ENCODE measurements at places on chromosomes 4 and X.
A peak's percentile ranks its signal among the peaks of the same experiment; 100 is the strongest.

GRCh38 chrX:113906168-113906567, 677.7 kb upstream of the HTR2C start:
- peak; percentile 0 for DNase-seq

DNA sequence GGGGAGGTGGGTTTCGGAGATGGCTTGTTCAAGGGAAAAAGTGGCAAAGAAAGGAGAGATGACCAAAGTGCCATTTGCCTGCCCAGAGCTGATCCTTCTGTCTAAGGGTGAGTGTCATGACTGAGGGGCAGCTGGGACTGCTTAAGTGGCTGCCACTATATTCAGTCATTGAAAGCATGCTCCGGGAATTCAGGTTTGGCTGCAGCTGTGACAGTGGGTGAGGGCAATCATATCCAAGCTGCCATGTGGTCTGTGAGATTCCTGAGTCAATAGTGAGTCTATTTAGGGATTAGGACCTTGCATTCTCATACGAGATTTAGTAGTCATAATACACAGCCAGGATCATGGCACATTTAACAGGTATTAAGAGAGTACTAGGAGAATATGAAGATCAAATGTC, 138.8 kb upstream of the BANK1 start:
- DNase-seq: no peak

- no peak for DNase-seq
Observed at GRCh38 chr4:126752126-126752525, 880.6 kb upstream of the INTU start.

- DNase-seq: no peak
Observed at GRCh38 chr4:76233529-76233928, 18.0 kb upstream of the FAM47E start.

DNA sequence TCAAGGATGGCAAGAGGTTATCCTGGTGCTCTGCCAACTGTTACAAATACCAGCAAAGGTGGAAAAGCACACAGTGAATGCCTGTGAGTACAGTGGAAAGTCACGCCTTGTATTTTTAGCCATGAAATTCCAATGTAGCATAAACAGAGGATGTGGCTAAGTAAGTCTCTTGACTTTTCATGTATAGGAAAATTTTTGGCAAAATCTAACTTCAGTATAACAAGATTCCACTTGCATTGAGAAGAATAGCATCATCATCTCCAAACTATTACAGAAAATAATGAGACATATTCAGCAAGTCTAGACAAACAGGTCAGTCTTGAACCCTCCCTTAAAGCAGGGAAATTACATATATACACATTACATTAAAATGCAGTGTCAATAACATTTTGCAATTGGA, 7.9 kb downstream of the SLC10A6 start:
- peak; percentile 40 for DNase-seq

GRCh38 chr4:169070895-169071218, 60.8 kb upstream of the CBR4 start:
- no peak for DNase-seq

- DNase-seq: no peak
Observed at GRCh38 chr4:76968937-76969336, 19.4 kb downstream of the SEPTIN11 start.

- DNase-seq: peak; percentile 46
Observed at GRCh38 chrX:154401045-154401799, 3.0 kb downstream of the RPL10 start.

DNA sequence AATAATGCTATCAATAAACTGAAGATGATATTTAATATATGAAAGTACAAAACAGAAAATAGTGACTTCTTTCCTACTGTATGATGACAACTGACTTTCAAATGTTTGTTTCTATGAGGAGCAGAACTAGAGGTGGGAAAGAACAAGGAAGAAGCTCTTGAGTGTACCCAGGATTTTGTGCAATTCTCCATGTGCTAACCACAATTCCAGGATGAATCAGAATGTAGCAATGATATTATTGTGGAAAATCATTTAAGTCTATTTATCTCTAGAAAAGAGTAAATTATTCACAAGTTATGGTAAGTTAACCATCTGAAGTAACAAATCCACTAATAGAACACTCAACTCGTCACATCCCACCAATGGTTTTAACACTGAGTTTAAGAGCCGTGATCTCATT, 324.1 kb upstream of the EMCN start:
- DNase-seq: no peak

DNA sequence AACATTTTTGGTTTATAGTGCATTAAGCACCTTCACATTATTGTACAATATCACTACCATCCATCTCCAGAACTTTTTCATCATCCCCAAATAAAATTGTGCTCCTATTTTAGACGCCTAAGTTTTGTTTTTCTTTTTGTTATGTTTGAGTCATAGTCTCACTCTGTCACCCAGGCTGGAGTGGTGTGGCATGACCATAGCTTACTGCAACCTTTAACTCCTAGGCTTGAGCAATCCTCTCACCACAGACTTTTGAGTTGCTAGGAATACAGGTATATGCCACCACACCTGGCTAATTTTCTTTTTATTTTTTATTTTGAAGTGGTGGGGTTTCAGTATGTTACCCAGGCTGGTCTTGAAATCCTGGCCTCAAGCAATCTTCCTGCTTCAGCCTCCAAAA, 33.9 kb downstream of the PRSS12 start:
- DNase-seq: no peak

- peak; percentile 82 for DNase-seq
Observed at GRCh38 chr4:129583868-129584267, 487.9 kb downstream of the C4orf33 start.

DNA sequence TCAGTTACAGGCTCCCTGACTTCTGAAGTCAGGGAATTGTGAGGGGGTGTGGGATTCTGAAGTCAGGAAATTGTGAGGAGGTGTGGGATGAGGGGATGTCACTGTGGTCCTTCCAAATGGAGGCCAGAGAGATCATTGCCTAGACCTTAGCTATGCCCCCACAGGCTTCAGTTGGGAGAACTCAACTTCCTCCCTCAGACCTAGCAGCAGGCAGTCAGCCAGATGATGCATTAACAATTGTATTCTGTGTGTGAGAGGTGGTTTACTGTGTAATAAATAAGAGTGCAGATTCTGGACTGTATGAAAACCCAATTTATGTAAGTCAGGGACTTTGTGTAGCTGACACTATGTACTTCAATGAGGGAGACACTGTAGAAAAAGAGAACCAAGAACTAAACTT, 65.7 kb downstream of the FREM3 start:
- DNase-seq: no peak

- DNase-seq: no peak
Observed at GRCh38 chr4:104868533-104868932, 278.1 kb upstream of the TET2 start.

DNA sequence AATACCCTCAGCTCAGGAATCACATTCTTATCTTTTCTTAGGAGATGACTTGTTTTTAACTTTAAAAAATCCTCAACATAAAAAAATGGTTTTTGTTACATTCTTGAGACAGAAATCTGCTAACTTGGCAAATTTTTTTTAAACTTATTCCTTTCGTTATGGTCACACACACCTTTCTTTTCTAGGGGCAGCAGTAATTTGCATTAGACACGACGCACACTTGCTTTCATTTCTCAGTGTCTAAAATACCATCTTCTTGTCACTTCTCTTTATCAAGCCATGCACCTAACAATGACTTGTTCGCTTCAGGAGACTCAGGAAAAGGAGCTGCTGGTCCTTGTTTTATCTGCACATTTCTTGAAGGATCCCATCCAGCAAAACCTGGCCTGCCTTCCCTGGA, 112.6 kb upstream of the TBL1X start:
- DNase-seq: no peak

- no peak for DNase-seq
Observed at GRCh38 chr4:138409670-138410069, 167.5 kb upstream of the SLC7A11 start.

- no peak for DNase-seq
Observed at GRCh38 chr4:14434483-14434882, 567.8 kb upstream of the CPEB2 start.

DNA sequence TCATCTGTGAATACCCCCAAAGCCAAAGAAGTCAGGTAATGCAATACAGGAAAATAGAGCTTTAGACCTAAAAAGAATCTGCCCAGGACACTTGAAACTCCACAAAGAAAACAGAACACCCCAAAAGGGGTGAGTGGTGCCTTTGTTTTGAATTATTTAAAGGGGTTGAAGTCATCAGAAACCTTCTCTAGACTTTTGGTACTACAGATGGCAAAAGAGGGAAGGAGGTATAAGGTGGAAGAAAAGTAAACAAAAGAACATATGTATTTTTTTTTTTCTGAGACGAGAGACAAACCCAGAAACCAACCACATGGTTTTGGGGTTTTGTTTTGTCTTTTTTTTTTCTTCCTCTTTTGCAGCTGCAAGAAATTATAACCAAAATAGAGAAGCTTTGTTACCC, 1477.8 kb downstream of the C4orf33 start:
- no peak for DNase-seq

DNA sequence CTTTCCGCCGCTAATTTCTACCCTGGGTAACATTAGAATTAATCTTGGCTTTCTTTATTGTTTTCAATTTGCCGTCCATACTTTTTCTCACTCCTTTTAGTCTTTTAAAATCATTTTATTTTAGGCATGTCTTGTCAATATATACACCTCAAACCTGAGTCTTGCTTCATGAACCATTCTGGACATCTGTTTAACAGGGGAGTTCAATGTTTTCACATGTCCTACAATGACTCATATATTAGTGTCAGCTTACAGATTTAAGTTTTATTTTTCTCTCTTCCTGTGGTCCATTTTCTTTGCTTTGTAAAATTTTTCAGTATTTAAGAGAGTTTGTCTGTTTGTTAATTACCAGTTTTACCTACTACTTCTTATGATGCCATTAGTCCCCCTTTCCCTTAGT, 89.5 kb downstream of the LCORL start:
- DNase-seq: no peak

GRCh38 chrX:13377550-13377934, 57.7 kb upstream of the ATXN3L start:
- peak; percentile 96 for DNase-seq

- DNase-seq: peak; percentile 53
Observed at GRCh38 chrX:19893727-19894126, 6.3 kb upstream of the SH3KBP1 start.

DNA sequence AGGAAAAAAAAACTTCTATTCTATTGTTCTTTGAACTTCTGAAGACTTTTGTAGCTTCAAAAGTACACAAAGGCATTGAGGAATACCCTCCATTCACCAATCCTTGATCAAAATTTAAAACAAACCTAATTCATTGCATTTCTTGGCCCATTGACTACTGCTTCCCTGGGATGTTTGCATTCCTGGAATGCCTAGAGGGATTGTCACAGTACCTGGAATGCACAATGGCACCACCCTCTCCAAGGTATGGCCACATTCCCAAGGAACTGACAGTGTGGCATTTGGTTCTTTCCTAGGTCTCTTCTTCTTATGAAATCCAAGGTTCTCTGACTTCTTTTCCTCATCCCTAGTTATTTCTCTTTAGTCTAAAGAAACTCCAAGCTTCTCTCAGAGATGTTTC, 600.7 kb downstream of the CCSER1 start:
- DNase-seq: peak; percentile 10

DNA sequence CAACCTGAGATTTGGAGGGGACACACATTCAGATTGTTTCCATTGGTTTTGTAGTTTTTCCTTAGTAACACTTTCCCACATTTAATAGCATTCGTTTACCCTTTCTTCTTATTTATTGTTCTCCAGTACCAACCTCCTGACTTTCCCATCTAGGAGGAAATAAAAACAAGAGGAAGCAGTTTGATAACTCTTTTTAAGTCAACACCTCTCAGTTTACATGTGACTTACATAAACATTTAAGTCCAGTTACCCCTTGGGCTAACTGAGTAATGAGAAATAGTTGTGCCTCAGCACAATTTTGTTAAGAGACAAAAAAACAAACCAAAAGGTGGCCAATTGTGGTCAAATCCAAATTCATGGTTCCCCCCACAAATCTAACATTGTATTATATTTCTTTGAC, 34.8 kb downstream of the PHOX2B start:
- DNase-seq: no peak

GRCh38 chr4:110361921-110362320, 114.0 kb upstream of the ENPEP start:
- DNase-seq: peak; percentile 89

DNA sequence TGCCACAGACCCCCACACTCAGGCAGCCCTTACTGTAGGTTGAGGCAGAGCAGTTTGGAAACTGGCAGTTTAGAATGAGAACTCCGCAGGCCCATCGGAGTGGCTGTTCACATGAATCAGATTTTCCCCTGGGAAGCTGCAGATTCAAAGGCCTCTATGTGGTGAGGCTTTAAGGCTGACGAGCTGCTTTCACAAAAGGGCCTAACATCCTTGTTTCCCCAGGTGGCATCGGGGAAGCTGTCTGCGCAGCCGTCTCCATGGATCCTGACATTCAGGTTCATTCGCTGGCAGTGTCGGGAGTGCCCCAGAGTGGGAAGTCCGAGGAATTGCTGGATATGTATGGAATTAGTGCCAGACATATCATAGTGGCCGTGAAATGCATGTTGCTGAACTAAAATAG, 33.7 kb downstream of the TKTL1 start:
- no peak for DNase-seq

DNA sequence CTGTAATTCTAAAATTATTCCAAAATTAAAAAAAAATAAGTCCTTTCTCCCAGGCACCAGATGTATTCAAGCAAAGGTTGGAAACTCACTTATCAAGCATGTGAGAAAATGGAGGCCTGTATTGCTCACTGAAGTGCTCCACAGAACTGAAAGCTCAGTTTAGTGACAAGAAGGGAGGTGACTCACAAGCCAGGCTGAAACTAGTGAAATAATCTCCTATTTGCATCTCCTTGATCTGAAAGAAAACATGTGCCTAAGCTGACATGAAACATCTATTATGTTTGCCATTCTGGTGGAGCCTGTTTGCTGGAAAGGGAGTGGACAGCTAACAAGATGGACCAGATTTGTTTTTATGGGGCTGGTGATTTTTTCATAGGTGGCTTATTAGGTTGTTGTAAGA, 54.0 kb upstream of the AMELX start:
- DNase-seq: peak; percentile 56

GRCh38 chr4:67928546-67928945, 34.7 kb downstream of the TMPRSS11A start:
- DNase-seq: peak; percentile 4

DNA sequence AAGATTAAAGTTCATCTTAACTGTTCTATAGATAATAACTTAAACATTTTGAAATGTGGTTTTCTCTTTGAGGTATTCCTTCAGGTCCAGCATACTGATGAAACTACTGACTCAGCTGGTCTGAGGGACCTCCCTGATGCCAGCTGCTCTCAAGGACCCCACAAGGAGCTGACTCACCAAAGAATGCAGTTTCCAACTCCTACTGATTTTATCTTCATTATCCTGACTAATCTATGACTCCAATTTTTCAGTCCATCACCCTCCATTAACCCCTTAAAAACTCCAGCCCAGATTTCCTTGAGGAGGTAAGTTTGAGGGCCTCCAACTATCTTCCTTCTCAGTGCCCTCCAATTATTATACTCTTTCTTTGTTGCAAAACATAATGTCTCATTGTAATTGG, 1.4 kb upstream of the UGT2B4 start:
- peak; percentile 92 for DNase-seq

DNA sequence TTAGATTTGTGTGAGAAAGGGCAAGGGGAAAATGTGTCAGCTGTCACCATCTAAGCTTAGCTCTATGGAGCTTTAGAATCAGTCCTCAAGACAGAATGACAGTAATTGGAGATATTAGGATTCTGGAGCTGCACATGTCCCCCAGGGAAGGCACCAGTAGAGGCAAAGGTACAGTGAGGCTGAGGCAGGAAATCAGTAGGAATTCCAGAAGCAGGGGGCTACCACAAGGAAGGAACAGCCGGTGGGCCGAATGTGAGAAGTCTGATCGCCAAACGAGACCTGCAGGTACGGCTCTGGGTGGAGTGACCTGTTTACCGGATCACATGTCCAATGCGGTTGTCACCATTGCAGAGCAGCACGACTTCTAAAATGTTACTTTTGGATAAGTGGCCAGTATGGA, 52.6 kb downstream of the RNF150 start:
- no peak for DNase-seq

- DNase-seq: peak; percentile 73
Observed at GRCh38 chr4:151688003-151688784, 72.6 kb downstream of the GATB start.

Measured in fibroblast of skin of right biceps (primary cell).